Neural cell (in vitro differentiated cells): ENCODE measurements at places on chromosomes 3 and 15. TPM values are rescaled to one million over a fixed set of nuclear protein-coding genes. Genes with fewer than 3 reads are reported as not detected.

The MAP6D1 gene
- polyA plus RNA-seq, result 2.8 and 3.1 TPM in 2 replicates

The ATP13A4 gene
- polyA plus RNA-seq, result 6.2 and 7.3 TPM in 2 replicates

The IL17RD gene
- polyA plus RNA-seq, result 14.8 and 17.3 TPM in 2 replicates

The ATP13A5 gene
- polyA plus RNA-seq, result 0.28 TPM in 1 of 2 replicates, not detected in the other

The ACTRT3 gene
- not detected in 2 replicates for polyA plus RNA-seq

The KNG1 gene
- polyA plus RNA-seq, result not detected in 2 replicates

The EBLN2 gene
- polyA plus RNA-seq, result 4.7 and 8.3 TPM in 2 replicates

The SCAMP5 gene
- polyA plus RNA-seq, result 92.5 and 104 TPM in 2 replicates

The MINAR1 gene
- 2.7 and 3.1 TPM in 2 replicates for polyA plus RNA-seq

The MYH15 gene
- 0.71 and 0.82 TPM in 2 replicates for polyA plus RNA-seq

The PARL gene
- 59.2 and 67.9 TPM in 2 replicates for polyA plus RNA-seq

The LTF gene
- not detected in 2 replicates for polyA plus RNA-seq

The MAGEL2 gene
- 7.4 and 10.4 TPM in 2 replicates for polyA plus RNA-seq

The FBXO40 gene
- polyA plus RNA-seq, result not detected in 2 replicates

The SHC4 gene
- 4.5 and 5.0 TPM in 2 replicates for polyA plus RNA-seq

The GATA2 gene
- polyA plus RNA-seq, result not detected in 2 replicates

The ABHD17C gene
- 18.3 and 19.1 TPM in 2 replicates for polyA plus RNA-seq

The HRG gene
- not detected in 2 replicates for polyA plus RNA-seq

The C3orf85 gene
- polyA plus RNA-seq, result not detected in 2 replicates

The ATP10A gene
- polyA plus RNA-seq, result not detected in 2 replicates

The CTDSPL gene
- 15.4 and 17.0 TPM in 2 replicates for polyA plus RNA-seq

The EFHB gene
- polyA plus RNA-seq, result 1.0 and 4.3 TPM in 2 replicates

The UROC1 gene
- polyA plus RNA-seq, result not detected in 2 replicates

The ERICH6 gene
- polyA plus RNA-seq, result 0.32 TPM in 1 of 2 replicates, not detected in the other

The MUC20 gene
- polyA plus RNA-seq, result 1.8 and 3.0 TPM in 2 replicates
